ENCODE measurements at places on chromosomes 1 and 21.

GRCh38 chr1:11731691-11732283 lies 4.1 kb upstream of the AGTRAP start:
- DNase-seq: no peak

DNA sequence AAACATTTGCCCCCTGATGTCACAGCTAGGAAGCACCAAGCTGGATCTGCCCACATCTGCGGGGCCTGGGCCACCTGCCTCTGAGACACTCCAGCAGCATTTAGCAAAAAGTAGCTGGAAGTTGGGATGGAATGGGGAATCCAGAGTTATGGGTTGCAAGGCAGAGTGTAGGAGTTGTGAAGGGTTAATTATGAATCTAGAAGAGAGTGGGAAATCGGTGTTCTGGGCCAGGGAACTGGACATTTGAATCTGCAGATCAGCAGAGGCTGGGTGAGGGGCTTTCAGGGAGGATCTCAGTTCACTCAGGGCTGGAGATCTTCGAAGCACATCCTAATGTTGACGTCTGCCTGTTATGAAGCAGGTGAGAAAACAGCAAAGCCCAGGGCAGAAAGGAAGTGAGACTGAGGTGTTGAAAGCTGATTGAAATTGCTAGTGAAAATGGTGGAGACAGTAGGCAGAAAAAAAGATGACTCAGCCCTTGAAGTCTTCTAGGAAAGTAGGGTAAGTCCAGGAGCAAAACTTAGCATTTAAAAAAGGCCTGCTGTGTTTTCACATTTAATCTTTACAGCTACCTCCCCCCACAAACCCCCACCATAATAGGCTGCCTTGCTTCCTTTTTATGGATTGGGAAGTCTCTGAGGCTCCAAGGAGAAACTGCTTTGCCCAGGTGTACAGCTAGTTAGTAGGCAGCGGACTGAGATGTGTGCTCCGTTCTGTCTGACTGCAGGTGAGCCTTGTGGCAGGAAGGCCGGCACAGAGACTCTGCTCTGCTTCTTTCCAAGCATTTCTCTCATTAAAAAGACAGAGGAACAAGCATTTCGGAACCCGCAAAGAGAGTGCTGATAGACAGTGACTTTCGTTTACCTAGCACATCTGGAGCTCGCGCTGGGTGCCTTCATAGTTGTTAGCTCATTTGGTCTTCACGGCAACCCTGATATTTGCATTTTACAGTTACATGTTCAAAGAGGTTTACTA lies 7.2 kb downstream of the VANGL1 start:
- no peak for DNase-seq

- DNase-seq: no peak
Measured at GRCh38 chr1:174815036-174815435, 184.7 kb upstream of the CACYBP start.

DNA sequence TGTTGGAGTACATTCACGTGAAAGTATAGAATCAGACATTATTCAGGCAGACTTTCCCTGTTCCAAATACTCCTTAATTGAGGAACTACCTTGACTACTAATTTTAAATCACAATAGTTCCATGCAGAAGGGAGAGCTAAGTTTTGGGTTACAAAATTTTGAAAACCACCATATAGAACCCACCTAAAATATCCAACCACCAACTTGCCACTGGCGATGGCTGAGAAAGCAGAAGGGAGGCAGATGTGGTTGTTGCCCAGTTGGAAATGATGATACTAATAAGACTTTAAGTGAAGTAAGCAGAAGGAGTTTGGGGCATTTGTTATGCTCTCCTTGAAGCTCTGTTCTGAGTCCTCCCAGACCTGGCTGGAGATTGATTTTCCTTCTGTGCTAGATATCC lies 190.7 kb downstream of the HLX start:
- no peak for DNase-seq

DNA sequence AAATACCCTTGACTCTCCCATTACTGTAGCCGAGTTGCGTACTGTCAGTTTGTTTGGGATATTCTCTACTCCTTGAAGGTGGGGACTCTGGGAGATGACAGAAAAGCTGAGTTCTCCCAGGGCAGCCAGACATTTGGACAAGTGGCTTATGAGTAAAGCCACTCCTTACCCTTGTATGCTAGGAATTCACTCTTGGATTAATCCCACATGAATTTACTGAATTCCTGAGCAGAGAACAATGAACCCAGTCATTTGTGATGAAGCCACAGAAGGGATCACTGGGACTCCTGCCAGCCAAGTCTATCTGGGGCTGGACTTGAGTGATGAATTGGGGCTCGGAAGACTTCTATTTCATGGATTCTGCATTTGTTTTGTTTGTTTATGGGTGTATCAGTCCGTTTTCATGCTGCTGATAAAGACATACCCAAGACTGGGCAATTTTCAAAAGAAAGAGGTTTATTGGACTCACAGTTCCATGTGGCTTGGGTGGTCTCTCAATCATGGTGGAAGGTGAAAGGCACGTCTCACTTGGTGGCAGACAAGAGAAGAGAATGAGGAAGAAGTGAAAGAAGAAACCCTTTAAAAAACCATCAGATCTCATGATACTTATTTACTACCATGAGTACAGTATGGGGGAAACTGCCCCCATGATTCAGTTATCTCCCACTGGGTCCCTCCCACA lies 25.1 kb downstream of the C1orf116 start:
- no peak for DNase-seq

- DNase-seq: no peak
Measured at GRCh38 chr1:247296599-247297180, 35.0 kb downstream of the ZNF496 start.
